H4 (cell line): ENCODE measurements at places on chromosomes 3 and 15. TPM values are rescaled to one million over a fixed set of nuclear protein-coding genes. Genes with fewer than 3 reads are reported as not detected.

GRCh38 chr3:183195266-183195665 is 32.7 kb upstream of the LAMP3 start:
- DNase-seq, result no peak

DNA sequence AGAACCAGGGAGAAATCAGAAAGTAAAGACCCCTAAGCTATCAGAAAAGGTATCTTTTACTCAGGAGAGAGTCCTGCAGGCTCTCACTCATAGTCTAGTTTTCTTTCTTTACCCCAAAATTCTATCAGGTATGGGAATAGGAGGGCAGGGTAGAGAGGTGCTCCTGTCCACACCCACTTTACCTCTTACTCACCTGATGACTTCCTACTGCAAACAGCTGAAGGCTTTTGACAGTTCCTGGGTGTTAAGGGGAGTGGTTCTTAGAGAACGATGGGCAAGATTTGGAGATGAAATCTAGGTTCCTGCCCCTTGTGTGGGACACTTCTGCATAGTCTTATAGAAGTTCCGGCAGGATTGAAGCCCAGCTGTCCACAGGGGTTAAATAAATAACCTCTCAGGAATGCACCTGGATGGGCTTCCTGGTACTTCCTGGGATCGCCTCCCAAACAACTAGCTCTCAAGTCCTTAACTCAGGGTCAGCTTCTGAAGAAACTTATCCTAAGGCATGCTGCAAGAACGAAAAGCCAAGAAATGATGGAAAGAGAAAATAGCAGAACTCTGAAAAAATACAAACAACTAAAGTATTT is 10.8 kb upstream of the TNFAIP8L3 start:
- no peak for DNase-seq

DNA sequence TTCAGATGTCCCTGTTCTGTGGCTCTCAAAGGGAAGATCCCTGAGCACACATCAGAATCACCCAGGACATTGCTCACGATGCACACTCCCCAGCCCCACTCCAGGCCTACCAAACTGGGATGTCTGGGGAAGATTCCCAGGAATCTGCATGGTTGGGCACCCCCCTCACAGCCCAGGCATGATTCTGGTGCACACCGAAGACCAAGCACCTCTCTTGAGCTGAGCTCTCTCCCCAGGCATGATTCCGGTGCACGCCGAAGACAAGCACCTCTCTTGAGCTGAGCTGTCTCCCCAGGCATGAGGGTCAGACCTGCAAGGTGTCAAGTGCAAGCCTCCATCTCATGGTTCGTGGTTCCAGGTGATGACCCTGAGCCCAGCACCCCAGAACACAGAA is 112.2 kb upstream of the MEF2A start:
- DNase-seq, result no peak

DNA sequence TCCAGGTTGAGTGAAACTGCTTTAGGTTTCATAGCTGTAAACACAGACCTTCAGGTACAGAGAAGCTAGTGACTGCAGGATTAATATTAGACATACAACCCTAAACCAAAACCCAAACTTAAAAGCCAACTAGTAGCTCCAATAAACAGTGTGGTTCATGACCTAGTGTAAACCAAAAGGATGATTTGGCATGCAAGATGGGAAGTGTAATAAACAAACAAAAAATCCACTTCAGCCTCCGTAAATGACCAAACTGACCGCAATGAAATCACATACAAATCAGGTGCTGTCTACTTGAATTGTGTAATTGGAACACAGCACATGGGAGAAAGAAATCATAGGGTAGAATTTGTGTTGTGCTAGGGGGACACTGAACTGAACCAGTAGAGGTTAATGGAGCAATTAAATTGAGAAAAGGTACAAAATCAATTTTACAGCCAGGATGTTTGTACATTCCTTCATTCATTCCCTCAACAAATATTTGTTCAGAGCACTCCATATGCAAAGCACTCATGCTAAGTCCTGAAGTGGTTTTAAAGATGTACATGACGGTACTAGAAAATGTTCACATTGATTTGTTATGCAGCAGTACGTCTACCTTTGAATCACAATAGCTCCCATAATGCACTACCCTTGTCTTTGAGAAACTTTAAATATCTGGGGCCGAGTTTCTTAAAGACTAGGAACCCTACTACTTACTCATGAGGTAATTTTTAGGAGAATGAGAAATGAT is 21.4 kb upstream of the CHST2 start:
- peak; percentile 80 for DNase-seq

GRCh38 chr15:64599716-64600115 is 139.3 kb downstream of the ZNF609 start:
- DNase-seq, result peak; percentile 19

- DNase-seq, result no peak
Measured at GRCh38 chr3:13871791-13872190, 8.1 kb downstream of the WNT7A start.

DNA sequence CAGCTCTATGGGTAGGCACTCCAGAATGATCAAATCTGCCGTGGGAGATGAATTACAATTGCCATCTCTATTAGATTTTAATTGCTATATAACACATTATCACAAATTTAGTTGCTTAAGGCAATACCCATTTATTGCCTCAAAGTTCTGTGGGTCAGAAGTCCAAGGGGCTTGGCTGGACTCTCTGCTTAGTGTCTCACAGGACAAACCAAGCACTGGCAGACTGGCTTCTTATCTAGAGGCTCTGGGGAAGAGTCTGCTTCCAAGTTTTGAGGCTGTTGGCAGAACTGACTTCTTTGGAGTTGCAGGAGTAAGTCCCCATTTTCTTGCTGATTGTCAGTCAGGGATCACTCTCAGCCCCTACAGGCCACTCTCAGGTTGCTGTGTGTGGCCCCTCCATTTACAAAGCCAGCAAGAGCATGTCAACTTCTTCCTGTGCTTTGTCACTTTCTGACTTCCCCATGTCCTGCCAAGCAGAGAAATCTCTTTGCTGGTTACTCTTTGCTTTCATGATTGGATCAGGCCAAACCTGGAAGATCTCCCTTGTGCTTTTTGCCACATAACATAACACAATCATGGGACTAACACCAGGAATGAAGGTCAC is 93.5 kb upstream of the PRICKLE2 start:
- DNase-seq, result no peak

GRCh38 chr15:88624971-88625490 is 3.9 kb downstream of the AEN start:
- no peak for DNase-seq

The CACNA1D gene
- total RNA-seq, result 1.3 and 1.4 TPM in 2 replicates
